Fibroblast of lung (primary cell): ENCODE measurements at places on chromosomes 7 and 10.

GRCh38 chr7:158345731-158346130, 241.9 kb downstream of the PTPRN2 start:
- no peak for DNase-seq

- DNase-seq, result peak; percentile 74
Measured at GRCh38 chr7:138125598-138126111, 49.4 kb downstream of the AKR1D1 start.

GRCh38 chr10:43610636-43611035, 4.4 kb downstream of the ZNF485 start:
- no peak for DNase-seq

- DNase-seq, result no peak
Measured at GRCh38 chr7:80661729-80662128, 23.3 kb downstream of the CD36 start.

- no peak for DNase-seq
Measured at GRCh38 chr7:139094596-139094995, 14.9 kb downstream of the ZC3HAV1 start.

DNA sequence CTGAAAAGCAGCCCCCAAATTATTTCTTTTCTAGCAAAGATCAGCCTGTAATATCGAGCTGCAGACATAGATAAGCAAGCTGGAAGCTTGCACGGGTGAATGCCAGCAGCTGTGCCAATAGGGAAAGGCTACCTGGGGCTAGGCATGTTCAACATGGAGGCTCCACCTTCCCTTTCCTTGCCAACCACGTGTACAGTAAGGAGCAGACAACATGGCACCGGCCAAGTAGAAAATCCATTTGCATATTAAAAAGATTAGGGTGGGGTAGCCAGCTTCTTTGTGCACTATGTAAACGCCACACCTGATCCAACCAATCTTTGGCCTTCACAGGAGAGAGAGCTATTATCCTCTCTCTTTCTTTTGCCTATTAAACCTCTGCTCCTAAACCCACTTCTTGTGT, 56.7 kb upstream of the SEPHS1 start:
- no peak for DNase-seq

GRCh38 chr7:31059551-31059950, 7.4 kb downstream of the ADCYAP1R1 start:
- DNase-seq, result no peak

DNA sequence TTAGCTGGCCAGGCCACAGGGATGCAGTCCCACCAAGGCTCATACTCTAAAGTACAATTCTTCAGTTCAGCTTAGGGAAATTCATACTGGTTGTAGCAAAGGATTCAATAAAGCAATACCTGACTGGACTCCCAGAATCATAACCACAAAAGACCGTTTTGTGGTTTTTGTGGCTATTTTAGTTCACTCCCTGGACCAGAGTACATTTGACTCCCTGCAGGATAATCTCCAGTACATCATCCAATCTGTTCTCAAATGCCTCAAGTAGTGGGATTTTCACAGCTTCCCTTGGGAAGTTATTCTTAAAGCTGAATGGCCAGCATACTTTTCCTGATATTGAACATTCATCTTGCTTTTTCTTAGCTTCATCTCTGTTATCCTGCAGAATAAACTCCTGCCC, 29.3 kb upstream of the YAE1 start:
- no peak for DNase-seq

- DNase-seq, result no peak
Measured at GRCh38 chr7:68441645-68442044, 1156.6 kb upstream of the AUTS2 start.

GRCh38 chr7:77473229-77474005, 57.3 kb upstream of the GSAP start:
- no peak for DNase-seq

DNA sequence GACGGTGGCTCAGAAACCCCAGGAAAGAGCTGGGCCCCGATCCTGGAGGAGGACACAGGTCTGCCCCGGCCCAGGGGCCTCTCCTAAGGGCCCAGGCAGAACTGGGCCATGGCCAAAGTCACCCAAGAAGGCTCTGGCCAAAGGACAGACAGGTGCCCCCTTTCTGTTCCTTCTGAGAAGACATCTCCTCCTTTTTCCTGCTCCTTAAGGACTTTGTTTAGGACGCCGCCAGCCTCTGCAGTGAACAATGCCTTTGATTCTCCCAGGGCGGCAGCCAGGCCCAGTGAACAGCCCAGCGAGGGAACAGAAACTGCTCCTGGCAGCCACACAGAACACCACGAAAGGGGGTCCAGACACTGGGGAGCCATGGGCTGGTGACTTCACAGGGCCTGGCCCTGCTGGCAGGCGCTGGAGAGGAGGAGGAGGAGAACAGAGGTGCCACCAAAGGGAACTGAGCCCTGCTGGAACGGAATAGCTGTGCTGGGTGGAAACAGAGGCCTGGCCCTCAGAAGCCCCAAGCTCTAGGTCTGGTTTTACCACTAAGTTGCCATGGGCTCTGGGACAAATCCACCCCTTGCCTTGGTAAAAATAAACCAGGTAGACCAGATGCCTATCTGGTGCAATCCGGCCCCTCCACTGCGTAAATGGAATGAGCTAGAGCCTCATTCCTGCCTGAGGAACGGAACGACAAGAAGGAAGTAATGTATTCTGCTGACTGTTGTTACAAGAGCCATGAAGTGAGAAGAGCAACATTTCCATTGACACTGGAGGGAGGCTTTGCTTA, 163.3 kb upstream of the RHEB start:
- no peak for DNase-seq

DNA sequence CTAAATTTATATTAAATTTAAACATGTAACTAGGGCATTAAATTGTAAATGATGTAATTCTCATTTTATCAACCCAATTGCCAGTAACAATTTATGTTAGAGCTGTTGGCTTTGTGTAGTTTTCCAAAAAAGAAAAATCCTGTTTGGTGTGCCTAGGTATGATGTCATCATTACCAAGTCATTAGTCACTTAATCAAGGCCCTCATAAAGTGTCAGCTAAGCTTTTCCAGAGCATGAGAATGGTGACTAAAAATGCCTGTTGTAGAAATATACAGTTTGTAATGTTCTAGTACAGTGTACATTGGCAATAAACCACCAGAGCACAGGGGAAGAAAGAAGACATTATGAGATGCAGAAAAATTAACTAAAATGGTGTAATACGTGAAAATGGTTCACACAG, 593.8 kb upstream of the ANKRD30A start:
- no peak for DNase-seq

GRCh38 chr7:107528461-107528860, 35.3 kb downstream of the COG5 start:
- peak; percentile 19 for DNase-seq

DNA sequence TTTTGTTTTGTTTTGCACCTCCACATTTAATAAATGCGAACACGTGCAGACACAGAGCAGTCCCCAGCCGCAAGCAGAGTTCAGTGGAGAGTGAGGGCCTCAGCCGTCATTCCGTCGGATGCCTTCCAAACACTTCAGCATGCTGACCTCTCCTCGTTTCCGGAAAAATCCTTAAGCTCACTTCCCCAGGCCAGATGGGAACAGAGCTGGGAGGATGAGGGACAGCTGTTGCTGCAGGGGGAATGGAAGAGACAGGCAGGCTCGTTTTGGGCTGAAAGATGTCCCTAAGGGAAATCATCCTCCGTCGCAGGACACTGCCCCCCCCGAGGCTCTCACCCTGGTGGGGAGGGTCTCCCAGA, 17.2 kb upstream of the FGFR2 start:
- DNase-seq, result no peak

- no peak for DNase-seq
Measured at GRCh38 chr10:128727114-128727513, 600.9 kb upstream of the MKI67 start.

- DNase-seq, result peak; percentile 58
Measured at GRCh38 chr10:34612446-34612845, 202.7 kb downstream of the PARD3 start.

DNA sequence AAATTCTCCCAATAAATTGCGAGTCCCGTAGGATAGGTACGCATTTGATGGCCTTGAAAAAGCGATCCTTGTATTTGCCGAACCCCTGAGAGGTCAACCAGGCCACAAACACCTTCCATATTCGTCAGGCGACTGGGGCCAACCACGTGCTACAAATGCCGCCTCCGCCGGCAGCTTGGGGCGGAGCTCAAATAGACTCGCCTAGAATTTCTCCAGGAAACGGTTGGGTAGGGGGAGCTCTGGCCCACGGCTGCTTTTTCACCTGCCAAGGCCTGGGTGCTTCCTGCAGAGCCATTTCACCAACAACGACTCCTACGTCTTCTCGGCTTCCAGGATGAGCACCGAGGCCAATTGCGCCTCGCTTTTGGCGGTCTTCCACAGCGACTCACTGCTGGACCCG, 53.4 kb upstream of the KIF5B start:
- no peak for DNase-seq

GRCh38 chr10:79595510-79595909, 15.2 kb upstream of the SFTPA1 start:
- DNase-seq, result no peak

GRCh38 chr10:23338886-23339285, 5.7 kb downstream of the C10orf67 start:
- DNase-seq, result no peak

DNA sequence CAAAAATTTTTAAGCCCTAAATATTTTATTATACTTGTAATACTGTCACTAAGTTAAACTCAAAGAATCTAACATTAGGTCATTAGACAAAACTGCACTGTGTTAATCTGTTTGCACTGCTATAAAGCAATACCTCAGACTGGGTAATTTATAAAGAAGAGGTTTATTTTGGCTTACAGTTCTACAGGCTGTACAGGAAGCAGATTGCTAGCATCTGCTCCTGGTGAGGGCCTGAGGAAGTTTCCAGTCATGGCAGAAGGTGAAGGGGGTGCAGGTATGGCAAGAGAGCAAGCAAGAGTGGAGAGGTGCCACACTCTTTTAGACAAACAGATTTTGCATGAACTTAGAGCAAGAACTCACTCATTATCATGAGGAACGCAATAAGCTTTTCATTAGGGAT, 125.7 kb downstream of the IMMP2L start:
- DNase-seq, result no peak
